ENCODE measurements at places on chromosomes 6 and 20.

DNA sequence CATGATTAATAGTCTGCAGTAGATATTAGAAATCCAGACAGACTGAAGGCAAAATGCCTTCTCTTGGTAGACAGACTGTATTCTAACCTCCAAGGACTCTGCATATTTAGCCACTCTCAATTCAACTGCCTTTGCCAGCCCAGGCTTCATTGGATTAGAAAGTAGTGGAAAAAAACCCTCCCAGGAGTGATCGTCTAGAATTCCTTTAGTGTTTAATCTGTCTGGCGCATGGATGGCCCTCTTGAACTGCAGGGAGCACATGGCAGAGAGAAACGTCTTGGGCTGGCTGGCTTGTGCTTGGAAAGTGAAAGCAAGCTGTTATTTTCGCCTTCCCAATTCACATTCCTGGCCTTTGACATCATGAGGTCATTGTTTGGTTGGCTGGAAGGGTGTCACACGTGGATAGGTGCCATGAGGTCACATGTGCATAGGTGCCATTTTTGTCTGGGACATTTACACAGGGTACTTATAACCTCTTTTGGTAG is 30.9 kb upstream of the NEDD9 start:
- no peak for DNase-seq

DNA sequence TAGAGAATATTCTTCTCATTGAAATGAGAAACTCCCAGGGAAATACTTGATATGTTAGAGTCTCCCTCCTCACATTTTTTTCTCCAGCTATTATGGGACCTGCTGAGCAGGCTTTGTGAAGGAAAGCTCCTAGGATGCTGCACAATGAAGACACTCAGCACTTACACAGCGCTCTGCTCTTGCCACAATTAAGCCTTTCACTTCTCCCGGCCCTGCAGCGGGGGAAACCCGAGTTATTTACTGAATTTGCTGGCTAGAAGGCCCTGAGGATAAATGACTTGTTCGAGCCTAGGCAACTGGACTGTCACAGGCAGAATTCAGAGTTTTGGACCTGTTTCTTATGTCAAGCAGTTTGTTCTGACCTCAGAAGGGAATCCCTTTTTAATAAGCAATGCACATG is 102.0 kb downstream of the MAP3K7 start:
- DNase-seq = no peak

DNA sequence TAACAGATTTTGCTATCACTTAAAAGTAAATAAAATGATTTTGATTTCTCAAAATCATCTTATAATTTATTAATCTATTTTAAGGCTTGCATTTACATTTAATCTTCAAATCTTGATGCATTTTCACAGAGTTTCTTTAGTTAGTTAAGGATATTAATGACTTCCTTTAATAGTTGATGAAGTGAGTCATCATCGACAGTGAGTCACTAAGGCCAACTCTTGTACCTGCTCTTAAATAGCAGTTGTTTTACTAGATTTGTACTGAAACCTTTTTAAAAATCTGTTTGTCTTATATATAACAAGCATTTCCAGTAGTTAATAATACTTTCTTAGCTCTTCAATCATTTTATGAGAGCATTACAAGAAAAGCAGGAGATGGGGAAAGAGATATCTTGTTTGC is 191.7 kb downstream of the ESR1 start:
- no peak for DNase-seq

DNA sequence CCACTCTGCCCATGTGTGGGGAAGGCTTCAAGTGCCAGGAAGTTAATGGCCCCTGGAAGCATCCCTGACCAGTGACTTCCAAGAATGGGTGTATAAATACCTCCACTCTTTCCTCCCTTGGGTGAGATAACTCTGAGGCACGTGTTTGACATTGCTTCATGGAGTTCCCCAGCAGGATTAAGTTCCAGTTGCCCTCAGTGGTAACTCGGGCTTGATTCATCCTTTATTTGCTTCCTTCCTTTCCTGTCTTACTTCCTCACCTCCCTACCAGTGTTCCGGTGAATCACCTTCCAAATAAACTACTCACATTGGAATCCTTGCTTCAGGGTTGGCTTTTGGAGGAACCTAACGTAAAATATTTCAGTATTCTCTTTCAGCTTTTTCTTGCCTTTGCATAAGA is 84.6 kb upstream of the JAG1 start:
- DNase-seq = no peak

- no peak for DNase-seq
Measured at GRCh38 chr20:63256954-63257353, 2.7 kb upstream of the NKAIN4 start.

GRCh38 chr6:144029452-144029851 is 21.4 kb upstream of the PLAGL1 start:
- no peak for DNase-seq

- DNase-seq = no peak
Measured at GRCh38 chr6:15378866-15379265, 133.0 kb downstream of the JARID2 start.

DNA sequence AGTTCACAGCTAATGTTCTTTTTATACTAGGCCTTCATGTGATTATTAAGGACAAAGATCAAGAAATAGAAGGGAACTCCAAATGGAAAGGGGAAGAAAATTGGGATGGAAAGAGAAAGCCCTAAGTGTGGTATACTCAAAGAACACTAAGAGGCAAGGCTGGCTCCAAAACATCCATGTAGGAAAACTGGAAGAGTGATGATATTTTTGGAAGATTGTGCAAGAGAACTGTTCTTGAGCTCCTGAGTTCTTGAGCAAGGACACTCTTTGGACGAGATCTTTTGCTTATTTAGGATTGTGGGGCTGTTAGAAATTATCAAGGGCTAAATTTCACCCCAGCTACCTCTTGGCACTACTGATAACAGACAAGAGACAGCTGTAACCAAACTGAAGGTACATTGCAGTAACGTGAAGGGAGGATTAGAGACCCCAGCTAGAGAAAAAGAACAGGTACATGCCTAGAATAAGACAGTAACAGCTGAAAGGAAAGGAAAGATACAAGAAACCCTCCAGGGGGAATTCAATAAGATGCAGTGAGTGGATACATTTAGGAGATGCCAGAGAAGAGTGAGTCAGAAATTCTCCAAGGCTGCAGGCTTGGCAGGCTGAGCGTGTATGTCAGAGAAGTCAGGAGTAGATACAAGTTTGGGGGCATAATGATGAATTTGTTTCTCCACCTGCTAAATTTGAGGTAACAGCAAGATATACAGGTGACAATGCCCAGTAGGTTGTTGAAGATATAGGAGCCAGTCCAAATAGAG is 69.7 kb downstream of the CBLN4 start:
- no peak for DNase-seq

GRCh38 chr6:313087-313486 is 20.8 kb downstream of the DUSP22 start:
- no peak for DNase-seq

GRCh38 chr6:12815089-12815488 is 98.5 kb downstream of the PHACTR1 start:
- DNase-seq = no peak

DNA sequence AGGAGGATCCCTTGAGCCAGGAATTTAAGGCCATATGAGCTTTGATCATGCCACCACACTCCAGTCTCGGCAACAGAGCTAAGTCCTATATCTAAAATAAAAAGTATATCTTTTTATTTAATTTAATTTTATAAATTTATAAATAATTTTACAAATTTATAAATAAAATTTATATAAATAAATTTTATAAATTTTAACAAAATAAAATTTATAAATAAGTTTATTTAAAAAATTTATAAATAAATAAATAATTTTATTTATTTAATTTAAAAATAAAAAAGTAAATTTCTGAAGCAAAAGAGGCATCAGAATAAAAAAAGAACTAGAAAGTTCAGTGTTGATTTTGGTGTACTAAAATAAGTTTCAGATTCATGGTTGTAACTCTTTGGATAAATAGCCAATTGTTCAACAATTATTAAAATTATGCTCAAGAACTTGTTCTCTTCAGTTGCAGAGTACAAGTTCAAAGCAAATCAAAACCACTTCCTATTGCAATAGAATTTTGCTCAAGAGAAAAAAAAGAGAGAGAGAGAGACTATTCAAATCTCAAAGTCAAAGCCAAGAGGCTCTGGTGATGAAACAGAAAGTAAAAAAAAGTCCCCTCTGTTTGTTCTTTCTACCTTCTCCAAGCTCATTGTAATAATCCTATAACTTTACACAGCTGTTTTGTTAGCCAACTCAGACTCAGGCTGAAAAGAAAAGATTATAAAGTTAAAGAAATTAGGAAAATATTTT is 547.5 kb upstream of the ADGRB3 start:
- peak; percentile 3 for DNase-seq
